ENCODE measurements at places on chromosomes 3 and 15.
A peak's percentile ranks its signal among the peaks of the same experiment; 100 is the strongest.

DNA sequence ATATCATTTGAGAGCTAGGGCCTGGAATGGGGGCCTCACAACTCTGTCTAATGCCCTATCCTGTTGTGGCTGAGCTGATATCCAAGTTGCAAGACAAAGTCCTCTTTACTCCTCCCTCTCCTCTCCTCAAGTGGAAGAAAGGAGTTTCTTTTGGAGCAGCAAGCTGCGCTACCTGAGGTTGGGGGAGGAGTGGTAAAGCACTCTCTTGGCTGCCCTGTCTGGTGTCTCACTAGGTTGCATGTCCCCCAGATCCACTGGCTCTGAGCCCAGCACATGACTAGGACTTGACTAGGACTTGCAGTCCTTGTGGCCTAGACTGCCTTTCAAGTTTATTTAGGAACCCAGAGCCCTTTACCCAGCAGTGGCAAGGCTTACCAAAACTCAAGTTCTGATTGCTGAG is 141.1 kb upstream of the SETMAR start:
- DNase-seq, result no peak

DNA sequence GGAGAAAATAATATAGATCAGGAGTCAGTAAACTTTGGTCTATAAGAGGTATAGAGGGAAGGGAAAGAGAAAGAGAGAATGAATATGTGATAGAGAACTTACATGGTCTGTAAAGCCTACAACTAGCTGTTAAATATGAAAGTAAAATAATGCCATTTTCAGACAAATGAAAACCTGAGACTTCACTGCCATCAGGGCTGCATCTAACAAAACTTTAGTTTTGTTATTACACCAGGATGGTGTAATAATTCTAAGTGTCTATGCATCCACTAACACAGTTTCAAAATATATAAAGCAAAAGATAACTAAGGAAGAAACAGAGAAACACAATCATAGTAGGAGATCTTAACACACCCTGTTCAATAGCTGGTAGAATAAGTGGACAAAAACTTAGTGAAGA is 217.7 kb downstream of the KLF13 start:
- no peak for DNase-seq

- no peak for DNase-seq
These were observed 799.8 kb downstream of the DIPK2A start for GRCh38 chr3:144771381-144771870.

GRCh38 chr15:85116925-85117646 is 135.4 kb downstream of the PDE8A start:
- DNase-seq, result no peak

DNA sequence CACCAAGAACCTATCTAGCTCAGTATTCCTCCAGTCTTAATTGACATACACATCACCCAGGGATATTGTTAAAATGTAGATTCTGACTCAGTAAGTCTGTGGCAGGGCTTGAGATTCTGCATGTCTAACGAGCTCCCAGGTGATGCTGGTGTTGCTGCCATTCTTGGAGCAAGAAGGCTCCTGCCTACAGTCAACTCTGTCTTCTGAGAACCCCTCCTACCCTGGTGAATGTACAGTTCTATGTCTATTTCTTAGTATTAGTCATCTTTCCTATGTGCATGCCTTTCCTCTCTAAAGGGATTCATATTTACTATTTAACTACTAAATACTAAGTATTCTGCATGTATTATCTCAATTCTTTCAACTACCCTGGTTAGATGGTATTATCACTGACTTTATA is 268.7 kb downstream of the EDEM1 start:
- no peak for DNase-seq

- no peak for DNase-seq
These were observed 397.6 kb upstream of the THBS1 start for GRCh38 chr15:39183164-39183881.

- DNase-seq, result no peak
These were observed 912.7 kb downstream of the TUSC7 start for GRCh38 chr3:117622171-117622841.

- no peak for DNase-seq
These were observed 8.1 kb upstream of the TIGIT start for GRCh38 chr3:114285648-114286230.

DNA sequence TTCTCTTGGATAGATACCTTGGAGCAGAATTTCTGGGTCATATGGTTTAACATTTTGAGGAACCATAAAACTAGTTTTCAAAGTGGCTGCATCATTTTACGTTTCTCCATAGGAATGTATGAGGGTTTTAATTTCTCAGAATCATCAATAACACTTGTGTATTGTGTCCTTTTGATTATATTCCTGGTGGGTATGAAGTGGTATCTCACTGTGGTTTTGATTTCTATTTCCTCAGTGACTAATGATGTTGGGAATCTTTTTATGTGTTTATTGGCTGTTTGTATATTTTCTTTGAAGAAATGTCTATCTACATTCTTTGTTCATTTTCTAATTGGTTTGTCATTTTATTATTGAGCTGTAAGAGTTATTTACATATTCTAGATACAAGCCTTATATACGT is 28.8 kb downstream of the CDIN1 start:
- no peak for DNase-seq

GRCh38 chr15:45458746-45459403 is 63.7 kb downstream of the SLC30A4 start:
- peak; percentile 82 for DNase-seq

DNA sequence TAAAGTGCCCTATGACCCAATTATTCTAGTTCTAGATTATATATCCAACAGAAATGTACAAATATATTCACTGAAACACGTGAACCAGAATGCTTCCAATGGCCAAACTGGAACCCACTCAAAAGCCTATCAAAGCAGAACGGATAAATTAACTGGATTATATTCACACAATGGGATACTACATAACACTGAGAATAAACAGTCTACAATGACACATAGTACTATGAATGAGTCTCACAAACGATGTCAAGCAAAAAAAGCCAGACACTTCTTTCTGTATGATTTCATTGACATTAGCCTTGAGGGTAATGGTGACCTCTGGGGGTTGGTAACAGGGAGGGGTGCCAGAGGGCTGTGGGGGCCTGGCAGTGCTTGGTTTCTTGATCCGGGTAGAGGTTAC is 50.9 kb upstream of the HACD2 start:
- no peak for DNase-seq

GRCh38 chr15:82923744-82924143 is 28.8 kb downstream of the HOMER2 start:
- DNase-seq, result no peak

- no peak for DNase-seq
These were observed 66.7 kb downstream of the FBXL22 start for GRCh38 chr15:63663906-63664305.

GRCh38 chr3:68007621-68008226 is 353.3 kb upstream of the SUCLG2 start:
- DNase-seq, result no peak

DNA sequence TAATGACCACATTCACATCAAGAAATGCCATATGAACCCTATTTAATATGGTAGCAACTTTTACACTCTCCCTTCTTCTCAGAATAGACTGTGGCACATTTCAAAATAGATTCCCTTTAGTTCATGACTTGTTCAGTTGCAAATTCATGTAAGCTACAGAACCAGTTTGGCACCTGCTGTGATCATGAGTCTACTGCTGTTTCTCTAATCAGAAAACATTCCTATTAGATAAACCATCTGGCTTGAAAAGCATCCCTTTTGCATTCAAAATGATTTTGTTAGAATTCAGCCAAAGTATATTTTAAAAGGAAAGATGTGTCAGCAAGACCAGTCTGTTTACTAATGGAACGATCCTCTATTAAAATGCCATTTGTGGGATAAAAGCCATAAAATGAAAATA is 304.4 kb downstream of the BCHE start:
- DNase-seq, result no peak
